ENCODE measurements at places on chromosomes 2 and 18. TPM values are rescaled to one million over a fixed set of nuclear protein-coding genes. Genes with fewer than 3 reads are reported as not detected.

The ZSCAN30 gene
- total RNA-seq = 16.2 TPM

The RNU2-63P gene
- total RNA-seq = 4.0 TPM

The CTIF gene
- total RNA-seq = 3.2 TPM

The HRH4 gene
- total RNA-seq = 0.86 TPM

The KIAA2012 gene
- not detected for total RNA-seq

The DYTN gene
- not detected for total RNA-seq

The RAB17 gene
- total RNA-seq = not detected

The CD207 gene
- not detected for total RNA-seq

The ASB1 gene
- total RNA-seq = 42.4 TPM

The ANTXR1 gene
- 0.64 TPM for total RNA-seq

The TMEM247 gene
- not detected for total RNA-seq

The B3GNT2 gene
- total RNA-seq = 20.9 TPM

The ZNF385B gene
- not detected for total RNA-seq

The NOSTRIN gene
- 0.53 TPM for total RNA-seq

The L3MBTL4 gene
- 0.83 TPM for total RNA-seq

The EIPR1 gene
- total RNA-seq = 28.5 TPM

The SATB2 gene
- total RNA-seq = 0.23 TPM

The HOXD12 gene
- not detected for total RNA-seq

The SCG2 gene
- total RNA-seq = not detected

The IGFBP2 gene
- not detected for total RNA-seq

The DAW1 gene
- not detected for total RNA-seq

The C2orf15 gene
- 2.3 TPM for total RNA-seq

The ACTR1B gene
- 101 TPM for total RNA-seq

The ADD2 gene
- 6.0 TPM for total RNA-seq

The UGT1A3 gene
- not detected for total RNA-seq

The FAP gene
- not detected for total RNA-seq

The CACNB4 gene
- total RNA-seq = 0.25 TPM

The RIOK3 gene
- 63.8 TPM for total RNA-seq

The TTR gene
- not detected for total RNA-seq

The SLC35F6 gene
- 20.0 TPM for total RNA-seq

The KLHL30 gene
- not detected for total RNA-seq

The CD302 gene
- 1.0 TPM for total RNA-seq

The CNRIP1 gene
- 0.53 TPM for total RNA-seq

The TMEM200C gene
- total RNA-seq = not detected

The TRIM43B gene
- not detected for total RNA-seq

The COLEC11 gene
- total RNA-seq = 0.35 TPM

The IMPACT gene
- total RNA-seq = 17.4 TPM

The TUBB8B gene
- not detected for total RNA-seq

The BOK gene
- 0.20 TPM for total RNA-seq

The ASTL gene
- total RNA-seq = 1.4 TPM

The CLEC4F gene
- total RNA-seq = not detected

Measured in T-cell (primary cell).